ENCODE measurements at places on chromosomes 3 and 15. TPM values are rescaled to one million over a fixed set of nuclear protein-coding genes. Genes with fewer than 3 reads are reported as not detected.
A peak's percentile ranks its signal among the peaks of the same experiment; 100 is the strongest.

SCAANT1 gene
- total RNA-seq, result not detected

ZNF660 gene
- total RNA-seq, result 5.2 TPM

MB21D2 gene
- total RNA-seq, result 0.09 TPM

SOX14 gene
- total RNA-seq, result not detected

DNA sequence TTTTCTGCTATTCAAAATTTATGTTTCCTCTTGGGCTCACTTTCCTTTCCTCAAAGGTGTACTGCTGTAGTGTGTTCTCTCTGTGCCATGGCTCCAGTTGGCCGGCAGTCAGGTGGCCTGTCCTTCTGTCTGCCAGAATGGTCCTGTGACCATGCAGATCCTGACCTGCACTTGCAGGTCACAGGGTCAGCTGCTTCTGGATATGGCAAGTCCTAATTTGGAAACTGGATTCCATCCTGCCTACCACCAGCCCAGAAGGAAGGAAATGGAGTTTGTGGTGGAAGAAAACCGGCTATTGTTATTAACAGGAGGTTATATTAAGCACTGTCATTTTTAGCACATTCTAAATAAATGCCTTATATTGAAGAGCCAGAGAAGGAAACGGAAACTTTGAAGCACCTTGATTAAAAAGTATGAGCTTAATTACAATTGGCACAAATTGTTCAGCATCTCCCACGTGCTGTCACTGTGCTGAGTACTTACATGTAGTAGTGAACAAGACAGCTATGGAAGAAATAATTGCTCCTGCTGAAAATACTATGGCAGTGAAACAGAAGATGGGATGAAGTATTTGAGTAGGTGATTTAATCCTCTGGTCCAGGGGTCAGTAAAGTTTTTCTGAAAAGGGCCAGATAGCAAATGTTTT lies 362.8 kb downstream of the PTPRG start:
- H3K4me1 ChIP-seq, result no peaks in the 10 kb centered on the region
- H3K27me3 ChIP-seq, result no peaks in the 10 kb centered on the region
- H3K4me3 ChIP-seq, result no peak overlapping the region
- H3K36me3 ChIP-seq, result no peaks in the 10 kb centered on the region
- H3K27ac ChIP-seq, result no peak overlapping the region

DNA sequence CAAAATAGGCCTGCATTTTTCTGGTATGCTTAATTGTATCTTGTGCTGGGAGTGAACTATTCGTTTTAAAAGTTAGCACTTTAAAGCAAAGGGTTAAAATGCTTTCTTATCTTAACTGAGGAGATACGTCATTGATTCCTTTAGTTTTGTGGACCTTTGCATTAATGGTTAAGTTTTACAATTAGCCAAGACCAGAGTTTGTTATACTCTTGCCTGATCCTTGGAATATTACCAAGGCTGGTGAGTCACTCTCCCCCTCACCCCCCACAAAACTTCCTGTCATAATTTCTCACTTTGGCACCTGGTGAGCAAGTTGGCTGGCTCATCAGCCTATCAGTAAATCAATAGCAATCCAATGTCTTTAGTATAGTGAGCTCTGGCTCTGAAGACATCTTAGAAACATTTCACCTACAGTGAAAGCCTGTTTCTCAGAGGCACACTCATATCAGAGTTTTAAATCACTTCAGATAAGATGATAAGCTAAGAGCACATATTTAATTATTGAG lies 26.7 kb downstream of the SLC2A2 start:
- H3K27me3 ChIP-seq, result no peaks in the 10 kb centered on the region
- no peak overlapping the region for H3K27ac ChIP-seq
- H3K4me1 ChIP-seq, result no peaks in the 10 kb centered on the region
- no peaks in the 10 kb centered on the region for H3K36me3 ChIP-seq
- H3K4me3 ChIP-seq, result no peak overlapping the region

DNA sequence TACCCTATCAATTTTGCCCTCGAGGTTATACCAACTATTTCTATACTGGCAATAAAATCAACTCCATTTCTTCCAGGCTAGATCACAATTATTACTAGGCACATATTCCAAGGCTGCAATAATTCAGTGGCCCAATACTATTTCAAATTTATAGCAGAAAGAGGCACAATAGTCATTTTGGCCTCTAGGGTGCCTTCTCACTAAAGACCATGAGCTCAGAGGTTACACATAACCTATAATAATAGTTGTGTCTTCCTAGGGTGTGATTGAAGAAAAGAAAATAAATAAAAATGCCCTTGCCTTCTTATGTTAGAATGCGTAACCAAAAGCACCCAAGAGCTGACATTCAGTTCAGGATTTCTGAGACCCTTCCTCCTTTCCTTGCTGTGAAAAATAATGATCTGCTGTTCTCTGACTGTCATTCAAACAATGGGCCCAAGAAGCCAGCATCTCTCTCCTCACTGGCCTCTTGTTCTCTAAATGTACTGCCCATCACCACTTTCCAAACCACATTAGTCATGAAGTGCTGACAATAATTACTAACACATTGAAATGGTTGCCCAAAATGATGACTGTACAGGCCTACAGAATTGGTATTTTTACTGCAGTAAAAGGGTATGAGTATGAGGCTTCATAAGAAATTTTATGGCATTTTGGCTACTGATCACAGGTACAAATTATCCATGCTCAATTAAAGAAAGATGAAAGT lies 244.8 kb downstream of the LRRN1 start:
- no peak overlapping the region for H3K27ac ChIP-seq
- no peaks in the 10 kb centered on the region for H3K36me3 ChIP-seq
- H3K4me3 ChIP-seq, result no peak overlapping the region
- H3K27me3 ChIP-seq, result no peaks in the 10 kb centered on the region
- no peak for DNase-seq
- no peaks in the 10 kb centered on the region for H3K4me1 ChIP-seq

- peaks cover 6% of the 10 kb centered on the region for H3K36me3 ChIP-seq
- no peaks in the 10 kb centered on the region for H3K27me3 ChIP-seq
- DNase-seq, result no peak
- no peak overlapping the region for H3K4me3 ChIP-seq
Measured at GRCh38 chr15:49096090-49096750, 50.0 kb upstream of the SECISBP2L start.

DNA sequence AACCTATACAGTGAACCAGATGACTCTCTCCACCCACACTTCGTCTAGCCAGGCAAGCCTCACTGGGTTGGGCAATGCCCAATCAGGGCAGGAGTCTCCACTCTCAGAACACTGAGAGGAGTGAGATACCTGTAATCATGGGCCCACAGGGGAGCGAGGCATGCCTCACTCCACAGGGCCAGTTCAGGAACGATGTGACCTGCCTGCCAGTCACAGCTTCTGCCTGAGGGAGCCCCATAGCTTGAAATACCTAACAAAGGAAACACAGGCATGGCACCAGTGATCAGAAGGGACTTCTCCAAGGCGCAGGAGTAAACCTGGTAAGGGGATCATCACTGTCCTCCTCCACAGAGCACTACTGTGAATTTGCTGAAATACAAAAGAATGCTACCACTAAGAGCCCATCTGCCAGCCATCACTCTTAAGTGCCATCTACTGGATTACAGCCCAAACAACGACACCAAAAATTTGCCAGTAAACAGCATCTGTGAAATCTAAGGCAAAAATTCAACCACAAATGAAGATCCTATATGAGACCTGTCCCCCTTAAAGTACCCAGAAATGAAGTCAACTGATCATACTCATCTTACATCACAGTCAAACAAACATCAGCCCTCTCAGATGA lies 689.9 kb upstream of the SEMA6D start:
- no peak overlapping the region for H3K4me3 ChIP-seq
- H3K36me3 ChIP-seq, result no peaks in the 10 kb centered on the region
- no peaks in the 10 kb centered on the region for H3K4me1 ChIP-seq
- H3K27me3 ChIP-seq, result no peaks in the 10 kb centered on the region
- H3K27ac ChIP-seq, result no peak overlapping the region

DNA sequence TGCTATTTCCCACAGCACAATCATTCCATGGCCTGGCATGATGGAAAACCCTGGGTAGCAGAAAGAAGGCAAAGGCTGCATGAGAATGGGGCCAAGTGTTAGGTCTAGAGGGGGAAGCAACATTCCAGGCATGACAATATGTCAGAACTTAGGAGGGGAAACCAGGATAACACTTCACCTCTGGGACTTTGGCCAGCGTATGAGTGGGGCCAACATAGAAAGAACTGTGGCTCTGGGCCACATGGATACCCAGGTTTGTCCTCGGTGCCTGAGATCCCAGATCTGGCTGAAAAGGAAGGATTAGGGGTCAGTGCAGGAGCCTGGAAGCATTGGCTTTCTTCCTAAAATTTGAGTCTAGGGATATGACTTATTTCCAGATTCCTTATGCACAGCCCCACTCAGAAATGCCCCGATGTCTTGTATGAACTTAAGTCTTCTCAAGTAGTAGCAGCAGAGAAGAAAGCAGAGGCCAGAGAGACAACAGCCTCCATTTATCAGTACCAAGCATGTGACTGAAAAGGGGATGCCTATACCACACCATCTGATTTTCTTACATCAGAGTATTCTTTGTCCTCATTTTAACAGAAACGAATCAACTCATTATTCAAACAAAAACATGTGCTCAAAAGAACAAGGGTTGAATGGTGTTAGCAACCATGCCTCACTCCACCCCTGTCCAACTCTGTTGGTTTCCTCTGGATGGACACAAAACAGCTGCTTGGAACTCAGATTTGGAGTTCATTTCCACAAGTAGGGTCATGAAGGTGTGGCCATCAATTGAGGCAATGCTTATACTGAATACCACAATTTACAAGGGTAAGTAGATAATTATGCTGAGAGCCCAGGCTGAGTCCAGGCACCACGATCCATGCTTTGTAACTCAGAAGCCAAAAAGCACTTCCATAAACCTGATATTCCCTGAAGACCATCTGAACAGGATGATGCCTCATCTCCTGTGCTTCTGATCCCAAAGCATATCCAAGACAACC lies 43.7 kb upstream of the NDUFB4 start:
- H3K27ac ChIP-seq, result no peak overlapping the region
- H3K4me1 ChIP-seq, result no peaks in the 10 kb centered on the region
- peaks cover 1% of the 10 kb centered on the region for H3K27me3 ChIP-seq
- no peak overlapping the region for H3K4me3 ChIP-seq
- no peaks in the 10 kb centered on the region for H3K36me3 ChIP-seq

DNA sequence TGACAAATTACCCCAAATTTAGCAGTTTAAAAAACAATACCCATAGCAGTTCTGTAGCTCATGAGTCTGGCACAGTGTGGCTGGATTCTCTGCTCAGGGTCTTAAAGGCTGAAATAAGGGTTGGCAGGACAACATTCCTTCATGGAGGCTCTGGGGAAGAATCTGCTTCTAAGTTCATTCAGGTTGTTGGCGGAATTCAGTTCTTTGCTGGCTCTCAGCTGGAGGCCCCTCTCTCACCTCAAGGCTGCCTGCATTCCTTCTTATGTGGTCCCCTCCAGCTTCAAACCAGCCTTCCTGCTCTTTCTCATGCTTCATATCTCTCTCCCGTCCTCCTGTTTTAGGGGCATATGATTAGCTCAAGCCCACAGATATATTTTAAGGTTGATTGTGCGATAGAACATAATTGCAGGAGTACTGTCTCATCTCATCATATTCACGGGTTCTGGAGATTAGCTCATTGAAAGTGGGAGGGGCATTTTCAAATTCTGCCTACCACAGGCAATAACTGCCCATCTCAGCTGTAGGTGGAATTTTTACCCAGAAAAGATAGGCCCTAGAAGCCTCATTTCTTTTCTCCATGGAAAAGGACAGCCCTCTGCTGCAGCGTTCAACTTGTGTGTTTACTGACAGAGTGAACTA lies 5.6 kb upstream of the ZBTB47 start:
- no peak for DNase-seq
- no peak overlapping the region for H3K27ac ChIP-seq
- H3K36me3 ChIP-seq, result peaks cover 56% of the 10 kb centered on the region
- no peak overlapping the region for H3K4me3 ChIP-seq
- peaks cover 2% of the 10 kb centered on the region for H3K27me3 ChIP-seq

DNA sequence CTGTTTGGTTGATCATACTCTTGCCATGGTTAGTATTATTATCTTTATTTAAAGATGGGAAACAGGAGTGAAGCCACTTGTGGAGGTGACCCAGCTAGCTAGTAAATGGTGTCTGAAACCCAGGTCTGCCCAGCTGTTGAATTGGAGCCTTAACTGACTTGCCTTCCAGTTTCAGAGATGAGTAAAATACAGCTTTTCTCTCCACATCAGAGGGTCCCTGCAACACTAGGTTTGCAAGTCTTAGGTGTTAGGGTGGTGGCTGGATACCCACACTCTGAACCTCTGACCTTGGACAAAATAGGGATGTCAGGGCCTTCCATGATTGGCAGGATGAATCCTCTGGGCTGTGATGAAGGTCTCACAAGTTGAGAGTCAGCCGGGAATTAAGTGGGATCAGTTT lies 4.1 kb downstream of the FLNB start:
- H3K27me3 ChIP-seq, result no peaks in the 10 kb centered on the region
- H3K4me1 ChIP-seq, result peaks cover 16% of the 10 kb centered on the region
- H3K4me3 ChIP-seq, result no peak overlapping the region
- H3K36me3 ChIP-seq, result peaks cover 3% of the 10 kb centered on the region
- DNase-seq, result no peak

DNA sequence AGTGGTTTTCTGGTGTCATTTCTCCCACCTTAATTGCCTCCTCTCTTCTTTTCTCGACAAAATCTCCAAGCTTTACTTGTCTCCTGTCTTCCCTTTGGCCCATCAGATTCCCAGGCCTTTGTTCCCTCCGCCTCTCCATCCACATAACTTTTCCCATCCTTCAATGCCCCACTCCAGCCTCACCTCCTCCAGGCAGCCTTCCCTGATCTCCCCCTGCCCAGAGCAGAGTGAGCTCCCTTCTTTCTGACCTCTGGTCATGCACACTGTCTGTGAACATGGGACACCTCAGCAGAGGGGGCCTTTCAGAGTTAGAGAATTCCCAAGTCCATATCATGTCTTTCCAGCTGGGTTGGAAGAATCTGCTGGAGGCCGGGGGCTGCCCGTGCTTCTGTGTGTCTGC lies 14.6 kb upstream of the SSUH2 start:
- peaks cover 5% of the 10 kb centered on the region for H3K27me3 ChIP-seq
- H3K4me3 ChIP-seq, result no peak overlapping the region
- DNase-seq, result no peak

GRCh38 chr3:55486101-55486856 lies 827 bp downstream of the WNT5A start:
- no peaks in the 10 kb centered on the region for H3K36me3 ChIP-seq
- H3K4me3 ChIP-seq, result peak overlapping the region; percentile 56
- no peak overlapping the region for H3K27ac ChIP-seq
- DNase-seq, result no peak

GRCh38 chr3:129658110-129658843 lies 51.8 kb upstream of the PLXND1 start:
- H3K27me3 ChIP-seq, result no peaks in the 10 kb centered on the region
- no peak overlapping the region for H3K27ac ChIP-seq
- DNase-seq, result no peak
- no peak overlapping the region for H3K4me3 ChIP-seq
- H3K36me3 ChIP-seq, result peaks cover 15% of the 10 kb centered on the region
- peaks cover 10% of the 10 kb centered on the region for H3K4me1 ChIP-seq

GRCh38 chr15:67472957-67473356 lies 48.0 kb upstream of the C15orf61 start:
- H3K27ac ChIP-seq, result no peak overlapping the region
- no peaks in the 10 kb centered on the region for H3K27me3 ChIP-seq
- no peaks in the 10 kb centered on the region for H3K4me1 ChIP-seq
- H3K4me3 ChIP-seq, result no peak overlapping the region

GRCh38 chr3:189766416-189766815 lies 135.2 kb downstream of the TP63 start:
- no peaks in the 10 kb centered on the region for H3K4me1 ChIP-seq
- no peak for DNase-seq
- H3K4me3 ChIP-seq, result no peak overlapping the region
- no peak overlapping the region for H3K27ac ChIP-seq
- H3K36me3 ChIP-seq, result no peaks in the 10 kb centered on the region

GRCh38 chr15:32717426-32718226 lies at the start of gene GREM1:
GREM1 (plus strand) TSS chr15:32718004; CDS start chr15:32730691, 12,687 bp downstream.
- peaks cover 28% of the 10 kb centered on the region for H3K4me1 ChIP-seq
- no peak within 1 kb of the TSS for H3K27ac ChIP-seq
- peaks cover 45% of the 10 kb centered on the region for H3K27me3 ChIP-seq
- H3K4me3 ChIP-seq, result peak within 1 kb of the TSS; percentile 65

Data from activated B cell treated with CpG ODN at 0.5 μM for 24 hours (primary cell).